Cortex of kidney (tissue), 1 donor: ENCODE measurements at places on chromosomes 7 and 10.

DNA sequence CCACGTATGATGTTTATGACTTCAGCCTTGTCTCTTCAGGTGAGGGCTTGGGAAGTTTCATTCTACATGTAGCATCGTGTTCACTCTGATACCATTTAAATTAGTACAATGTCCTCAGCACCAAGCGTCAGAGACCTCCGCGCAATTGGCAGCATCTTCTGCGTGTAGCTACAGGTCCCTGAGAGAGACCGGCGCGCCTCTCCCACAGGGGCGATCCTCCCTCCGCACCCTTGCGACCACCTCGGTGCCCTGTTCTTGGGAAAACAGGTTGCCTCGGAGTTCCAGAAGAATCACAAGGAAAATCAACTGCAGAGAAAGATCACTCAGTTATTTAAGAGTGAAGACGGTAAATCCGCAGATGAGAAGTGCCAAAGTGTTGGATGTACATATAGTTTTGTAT is 206.2 kb downstream of the GATA3 start:
- DNase-seq, result no peak

DNA sequence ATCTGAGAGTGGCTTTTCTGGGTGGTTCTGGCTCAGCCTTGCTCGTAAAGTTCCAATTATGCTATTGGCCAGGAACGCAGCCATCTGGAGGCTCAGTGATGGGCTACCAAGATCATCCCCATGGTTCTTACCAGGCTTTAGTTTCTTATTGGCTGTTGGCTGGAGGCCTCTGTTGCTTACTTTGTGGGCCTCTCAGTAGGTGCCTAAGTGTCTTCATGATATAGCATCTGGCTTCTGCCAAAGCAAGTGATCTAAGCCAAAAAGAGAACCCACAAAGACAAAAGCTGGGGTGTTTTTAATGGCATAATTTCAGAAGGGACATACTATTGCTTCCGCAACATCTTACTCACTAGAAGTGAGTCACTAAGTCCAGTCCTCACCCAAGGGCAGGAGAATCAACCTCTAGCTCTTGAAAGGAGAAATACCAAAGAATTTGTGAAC is 132.0 kb upstream of the MDFIC start:
- no peak for DNase-seq

DNA sequence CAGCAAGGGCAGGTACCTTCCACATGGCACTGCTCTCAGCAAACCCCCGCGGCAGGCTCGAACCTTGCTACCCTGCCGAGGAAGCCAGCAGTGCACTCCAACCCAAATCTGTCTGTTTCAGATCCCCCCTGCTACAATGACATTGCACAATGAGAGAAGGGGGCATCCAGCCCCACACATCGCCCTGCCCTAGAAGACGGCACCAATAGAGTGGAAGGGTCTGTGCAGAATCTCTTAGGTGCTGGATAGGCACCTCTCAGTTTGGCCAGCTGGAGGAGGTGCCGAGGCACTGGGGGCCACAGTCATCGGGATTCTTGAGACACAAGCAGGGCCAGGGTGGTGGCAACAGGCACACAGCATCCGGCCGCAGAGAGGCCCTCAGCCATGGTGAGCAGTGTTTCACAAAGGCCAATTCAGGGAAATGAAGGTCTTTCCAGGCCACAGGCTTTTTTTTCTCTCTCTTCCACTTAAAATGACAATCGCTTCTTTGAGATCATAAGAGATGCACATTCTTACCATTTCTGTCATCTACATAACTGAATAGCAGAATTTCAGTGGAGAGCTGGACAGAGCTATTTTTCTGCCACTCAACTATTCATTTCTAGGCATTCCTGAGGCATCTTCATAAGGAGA is 281.3 kb downstream of the TNS3 start:
- DNase-seq, result no peak

DNA sequence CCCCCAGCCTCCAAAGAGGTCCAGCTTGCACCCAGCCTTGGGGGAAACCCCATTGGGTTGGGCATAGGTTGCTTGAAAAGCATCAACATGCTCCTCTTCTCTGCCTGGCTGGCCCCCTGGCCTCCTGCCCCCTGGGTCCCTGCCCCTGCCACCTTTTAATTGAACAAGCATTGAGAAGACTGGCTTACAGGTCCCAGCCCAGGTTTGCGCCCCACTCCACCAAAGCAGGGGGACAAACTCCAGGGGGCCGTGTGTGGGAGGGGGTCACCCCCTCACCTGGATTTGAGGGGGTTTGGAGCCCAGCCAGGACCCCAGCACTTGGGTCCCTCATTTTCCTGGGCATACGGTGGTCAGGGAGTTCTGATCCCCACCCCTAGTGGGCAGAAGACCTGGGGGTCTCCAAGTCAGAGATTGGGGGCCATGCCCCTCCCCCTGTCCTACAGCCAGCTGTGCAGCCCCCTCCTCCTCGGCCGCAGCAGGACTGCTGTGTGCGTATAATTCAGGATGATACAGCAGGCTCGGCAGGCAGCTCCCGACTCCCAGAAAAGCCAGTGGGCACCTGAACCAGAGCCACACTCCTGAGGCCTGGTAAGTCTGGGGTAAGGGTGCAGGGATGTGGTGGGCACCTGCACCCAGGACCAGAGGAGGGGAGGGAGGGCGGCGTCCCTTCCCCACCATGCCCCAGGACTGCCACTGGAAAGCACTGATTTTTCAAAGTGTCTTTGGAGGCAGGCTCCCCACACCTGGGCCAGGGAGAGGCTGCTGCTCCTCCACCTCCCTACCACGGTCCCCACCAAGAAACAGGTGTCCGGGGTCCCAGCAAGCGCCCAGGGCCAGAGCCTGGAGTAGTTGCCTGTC is 1.7 kb downstream of the ELFN1 start:
- no peak for DNase-seq

GRCh38 chr7:107173691-107174406 is 5.0 kb downstream of the HBP1 start:
- no peak for DNase-seq

GRCh38 chr10:70617798-70618568 is 15.4 kb upstream of the PRF1 start:
- DNase-seq, result no peak

DNA sequence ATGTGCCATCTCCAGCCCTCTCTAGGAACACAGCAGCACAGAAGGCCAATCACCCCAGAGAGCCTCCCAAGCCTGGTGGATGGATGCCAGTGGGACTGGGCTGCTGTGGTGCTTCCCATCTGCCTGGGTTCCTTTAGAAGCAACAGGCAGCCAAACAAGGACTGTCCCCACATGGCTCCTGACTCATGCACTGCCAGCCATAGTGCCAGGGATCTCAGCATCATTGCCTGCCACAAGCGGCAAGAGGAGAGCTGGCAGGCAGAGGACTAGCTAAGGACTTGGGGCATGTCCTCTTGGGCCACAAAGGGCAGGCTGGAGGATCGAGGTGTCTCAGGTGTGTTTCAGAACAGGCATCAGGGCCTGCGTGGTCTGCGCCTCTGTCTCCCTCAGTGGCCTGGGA is 23.4 kb upstream of the FIGNL1 start:
- no peak for DNase-seq

GRCh38 chr10:11810313-11810766 is 12.8 kb upstream of the PROSER2 start:
- DNase-seq, result no peak

GRCh38 chr10:79269443-79269842 is 77.8 kb upstream of the PPIF start:
- DNase-seq, result no peak

DNA sequence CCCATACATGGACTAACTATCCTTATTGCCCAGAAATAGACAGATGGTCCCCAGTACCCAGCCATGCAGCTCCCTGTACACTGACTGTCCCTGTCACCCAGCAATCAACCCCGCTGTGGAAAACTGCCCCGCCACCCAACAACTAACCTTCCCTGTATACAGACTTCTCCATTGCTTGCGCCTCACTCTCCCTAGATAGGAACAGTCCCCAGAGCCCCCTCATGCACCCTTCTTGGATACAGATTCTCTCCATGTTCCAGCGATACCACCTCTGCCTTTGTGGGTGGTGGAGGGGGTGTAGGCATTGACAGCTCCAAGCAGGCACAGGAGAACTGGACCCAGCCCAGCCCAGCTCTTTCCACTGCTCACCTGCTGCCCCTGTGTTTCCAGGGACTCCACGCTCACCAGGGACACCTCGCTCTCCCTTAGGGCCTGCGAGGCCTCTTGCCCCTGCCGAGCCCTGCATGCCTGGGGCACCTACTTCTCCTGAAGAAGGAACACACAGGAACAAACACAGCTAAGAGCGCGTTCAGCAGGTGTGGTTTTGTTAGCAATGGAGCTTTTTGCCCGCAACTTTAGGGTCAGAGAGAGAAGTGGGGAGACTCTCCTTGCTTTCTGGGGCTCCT is 7.2 kb downstream of the SFTPD start:
- DNase-seq, result no peak

GRCh38 chr10:131812736-131813604 is 87.8 kb upstream of the PPP2R2D start:
- DNase-seq, result no peak

GRCh38 chr10:129766611-129767550 is 197.2 kb downstream of the EBF3 start:
- DNase-seq, result no peak

DNA sequence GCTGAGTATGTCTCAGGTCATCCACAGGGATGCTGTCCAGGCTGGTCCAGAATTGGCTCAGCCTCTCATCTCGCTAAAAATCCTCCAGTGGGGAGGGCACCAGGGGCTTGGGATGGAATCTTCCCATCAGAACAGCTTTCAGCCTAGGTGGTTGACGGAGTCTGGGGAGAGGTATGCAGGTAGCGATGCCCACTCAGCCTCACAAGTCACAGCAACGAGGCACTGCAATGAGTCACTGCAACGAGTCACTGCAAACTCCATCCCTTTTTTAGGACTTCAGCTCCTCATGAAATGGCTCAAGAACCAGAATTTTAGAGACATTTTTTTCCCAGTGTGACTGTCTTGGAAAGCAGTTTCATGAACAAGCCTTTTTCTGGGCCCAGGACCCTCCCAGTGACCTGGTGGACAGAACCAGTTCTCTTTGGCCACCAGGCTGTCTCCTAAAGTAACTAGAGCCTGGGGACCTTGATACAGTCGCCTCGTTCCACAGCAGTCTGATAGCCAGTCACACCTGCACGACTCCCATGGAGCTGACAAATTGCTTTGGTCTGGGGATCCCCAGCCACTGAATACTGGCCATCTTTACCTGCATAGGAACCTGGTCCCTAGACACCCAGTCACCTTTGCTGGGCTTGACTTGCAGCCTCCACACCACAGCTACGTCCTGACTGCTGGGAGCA is 41.3 kb upstream of the PPP2R2D start:
- no peak for DNase-seq

GRCh38 chr10:124975977-124976514 is 34.1 kb downstream of the ZRANB1 start:
- no peak for DNase-seq

DNA sequence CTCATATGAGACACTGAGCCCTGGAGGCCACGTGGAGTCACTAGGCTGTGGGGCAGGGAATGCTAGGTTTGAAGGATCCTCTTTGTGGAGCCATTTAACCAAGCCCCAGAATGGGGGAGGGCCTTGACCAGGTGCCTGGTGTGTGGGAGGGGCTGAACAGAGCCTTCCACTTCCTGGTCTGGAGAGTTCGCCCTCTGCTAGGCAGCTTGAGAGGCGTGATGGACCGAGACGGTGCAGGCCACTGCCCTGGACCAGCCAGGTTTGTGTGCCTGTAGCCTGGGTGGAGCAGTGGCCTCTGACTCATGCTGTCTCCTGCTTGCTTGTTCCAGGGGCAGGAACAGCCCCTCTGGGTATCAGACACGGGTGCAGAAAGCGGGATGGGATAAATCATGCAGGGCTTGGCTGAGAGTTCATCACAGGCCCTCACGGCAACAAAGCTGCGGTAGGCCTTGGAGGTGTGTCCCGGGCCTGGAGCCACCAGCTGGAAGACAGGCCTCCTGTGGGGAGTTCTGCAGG is 27.4 kb downstream of the ADAMTS14 start:
- no peak for DNase-seq

DNA sequence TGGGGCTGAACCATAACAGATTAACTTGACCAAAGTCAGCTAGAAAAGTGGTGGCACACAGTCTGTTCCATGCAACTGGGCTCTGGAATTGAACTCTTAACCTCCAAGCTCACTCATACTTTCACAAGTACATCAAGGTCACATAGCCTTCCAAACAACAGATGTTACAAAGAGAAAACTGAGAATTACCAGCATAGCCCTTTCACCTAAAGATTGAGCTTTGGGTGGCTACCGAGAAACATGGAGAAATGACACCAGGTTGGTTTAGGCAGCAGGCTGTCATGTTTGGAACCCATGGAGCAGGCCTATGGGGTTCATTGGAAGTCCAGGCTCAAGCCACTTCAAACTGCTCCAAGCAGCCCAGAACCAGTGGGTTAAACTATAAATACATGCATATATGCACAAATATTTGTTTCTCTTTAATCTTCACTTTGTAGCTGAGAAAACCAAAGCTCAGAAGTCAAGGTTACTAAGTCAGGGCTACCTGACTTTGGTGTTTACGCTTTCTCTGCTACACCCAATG is 59.1 kb downstream of the MALSU1 start:
- DNase-seq, result no peak

DNA sequence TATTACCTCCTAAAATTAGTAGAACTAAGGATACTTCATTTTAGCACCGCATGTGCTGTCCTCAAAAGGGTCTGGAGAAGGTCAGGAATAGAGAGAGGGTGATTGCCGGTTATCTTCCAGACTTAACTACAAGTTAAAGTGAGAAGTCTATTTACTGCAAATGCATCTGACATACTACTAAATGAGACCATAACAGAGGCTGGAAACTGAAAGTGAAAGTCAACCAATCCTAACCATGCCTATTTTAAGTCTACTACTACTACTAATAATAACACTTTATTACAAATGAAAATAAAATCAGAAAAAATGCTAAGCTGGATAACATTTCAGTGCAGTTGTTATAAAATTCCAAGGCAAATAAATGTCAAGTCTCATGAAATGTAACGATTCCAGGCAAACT is 244.7 kb downstream of the KIF20B start:
- DNase-seq, result no peak

GRCh38 chr10:18325889-18326531 is 185.8 kb downstream of the CACNB2 start:
- DNase-seq, result no peak

- no peak for DNase-seq
Measured at GRCh38 chr7:130962109-130962508, 228.1 kb upstream of the KLF14 start.

GRCh38 chr10:43353495-43354329 is 17.7 kb upstream of the FXYD4 start:
- no peak for DNase-seq

GRCh38 chr7:130400120-130400572 is 19.9 kb downstream of the CPA1 start:
- no peak for DNase-seq

DNA sequence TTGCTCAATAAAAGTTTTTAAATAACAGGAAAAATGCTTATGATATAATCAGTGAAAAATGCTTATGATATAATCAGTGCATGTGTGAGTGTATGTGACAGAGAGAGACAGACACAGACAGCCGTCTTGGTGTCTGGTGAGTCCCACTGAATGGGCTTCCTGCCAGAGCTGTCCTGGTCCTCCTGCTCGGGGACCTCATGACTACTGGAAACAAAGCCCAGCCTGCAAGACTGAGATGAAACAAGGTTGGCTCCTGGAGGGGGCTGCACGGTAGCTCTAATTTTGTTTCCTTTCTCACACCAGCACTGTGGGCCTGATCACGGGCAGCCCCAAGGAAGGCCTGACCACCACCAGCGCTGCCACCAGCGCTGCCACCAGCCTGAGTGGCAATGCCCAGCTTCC is 57.3 kb downstream of the NRP1 start:
- DNase-seq, result no peak
